Muscle of leg (tissue), 16 donors: ENCODE measurements at places on chromosomes 2 and 18. TPM values are rescaled to one million over a fixed set of nuclear protein-coding genes. Genes with fewer than 3 reads are reported as not detected.

The GPR35 gene
- total RNA-seq, result 1.1 TPM

The TAF1B gene
- total RNA-seq, result 12.9 TPM

The RTP5 gene
- total RNA-seq, result not detected

The PIEZO2 gene
- total RNA-seq, result 47.2 TPM

The SERPINB13 gene
- total RNA-seq, result not detected

The HS6ST1 gene
- total RNA-seq, result 22.7 TPM

The CDK15 gene
- total RNA-seq, result 1.1 TPM

- no peak overlapping the region for H3K27ac ChIP-seq
- no peaks in the 10 kb centered on the region for H3K36me3 ChIP-seq
- no peaks in the 10 kb centered on the region for H3K27me3 ChIP-seq
- DNase-seq, result peak; percentile 86
- no peak overlapping the region for H3K4me3 ChIP-seq
Measured at GRCh38 chr18:40250236-40250635, 1704.8 kb upstream of the PIK3C3 start.

- peak overlapping the region; percentile 90 for H3K4me3 ChIP-seq
- peaks cover 7% of the 10 kb centered on the region for H3K36me3 ChIP-seq
- no peaks in the 10 kb centered on the region for H3K27me3 ChIP-seq
- peak; percentile 61 for DNase-seq
- peak overlapping the region; percentile 81 for H3K27ac ChIP-seq
- peaks cover 11% of the 10 kb centered on the region for H3K4me1 ChIP-seq
Measured at GRCh38 chr2:174682007-174682577, 82.2 kb downstream of the CHRNA1 start.

- H3K4me3 ChIP-seq, result no peak overlapping the region
- peaks cover 4% of the 10 kb centered on the region for H3K4me1 ChIP-seq
- peaks cover 43% of the 10 kb centered on the region for H3K27me3 ChIP-seq
- DNase-seq, result no peak
Measured at GRCh38 chr2:29278966-29279365, 163.8 kb downstream of the CLIP4 start.

DNA sequence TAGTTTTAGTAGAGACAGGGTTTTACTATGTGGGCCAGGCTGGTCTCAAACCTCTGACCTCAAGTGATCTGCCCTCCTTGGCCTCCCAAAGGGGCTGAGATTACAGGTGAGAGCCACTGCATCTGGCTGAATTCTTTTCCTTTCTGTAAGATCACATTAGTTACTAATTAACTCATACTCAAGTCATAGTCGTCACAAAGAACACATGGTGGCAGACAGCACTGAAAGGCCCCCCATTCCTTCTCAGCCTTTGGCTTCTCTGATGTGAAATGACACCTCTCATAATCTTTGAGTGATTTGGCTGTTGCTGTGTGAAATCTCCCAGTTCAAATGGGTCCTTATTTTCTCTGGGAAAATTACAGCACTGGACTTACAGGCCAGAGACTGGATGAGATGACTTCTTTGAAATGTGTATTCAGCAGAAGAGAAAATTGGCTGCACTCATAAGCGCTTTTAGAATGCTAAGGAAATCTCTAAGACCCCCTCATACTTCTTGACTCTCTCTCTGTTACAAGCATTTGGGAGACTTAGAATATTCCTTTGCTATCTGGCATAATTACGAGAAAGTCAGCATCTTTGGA, 764.8 kb downstream of the RNF144A start:
- no peak overlapping the region for H3K4me3 ChIP-seq
- no peaks in the 10 kb centered on the region for H3K27me3 ChIP-seq
- H3K27ac ChIP-seq, result no peak overlapping the region
- no peaks in the 10 kb centered on the region for H3K36me3 ChIP-seq
- H3K4me1 ChIP-seq, result no peaks in the 10 kb centered on the region

DNA sequence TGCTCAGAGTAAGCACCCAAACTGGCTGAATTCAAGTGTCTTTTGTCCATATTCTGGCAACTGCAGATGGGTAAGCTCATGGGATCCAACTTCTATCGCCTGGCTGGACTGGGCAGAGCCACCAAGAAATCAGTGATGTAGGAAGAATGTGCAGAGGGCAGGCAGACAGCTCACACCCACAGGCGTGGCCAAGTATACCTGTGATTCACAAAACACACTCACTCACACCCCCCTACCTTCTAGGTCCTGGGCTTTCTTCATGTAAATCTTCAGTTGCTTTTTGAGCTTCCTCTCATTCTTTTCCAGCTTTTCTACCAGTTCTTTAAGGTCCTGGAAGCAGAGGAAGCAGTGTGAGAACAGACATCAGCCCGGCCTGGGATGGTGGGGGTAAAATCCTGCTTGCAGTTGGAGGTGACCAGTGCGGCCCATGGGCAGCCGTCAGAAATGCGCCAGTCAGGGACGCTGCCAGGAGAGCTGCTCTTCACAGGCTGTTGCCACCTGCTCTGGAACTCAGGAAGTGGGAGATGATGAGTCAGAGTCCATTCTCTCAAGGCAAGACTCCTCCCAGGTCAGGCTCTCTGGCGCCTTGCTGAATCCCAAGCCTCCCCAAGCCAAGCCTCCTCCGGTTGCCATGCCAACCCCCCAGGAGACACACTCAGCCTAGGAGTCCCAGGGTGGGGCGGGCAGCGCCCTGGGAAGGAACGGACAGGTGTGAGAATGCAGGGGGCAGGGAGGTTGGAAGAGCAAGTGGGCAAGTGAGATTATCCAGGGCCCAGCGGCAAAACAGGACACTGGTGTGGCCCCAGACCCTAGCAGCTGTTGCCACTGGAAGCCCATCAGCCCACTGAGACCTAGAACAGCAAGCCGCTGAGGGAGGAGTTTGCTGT, 36.2 kb upstream of the ACAA2 start:
- H3K4me3 ChIP-seq, result no peak overlapping the region
- H3K27me3 ChIP-seq, result no peaks in the 10 kb centered on the region
- H3K36me3 ChIP-seq, result no peaks in the 10 kb centered on the region
- no peak overlapping the region for H3K27ac ChIP-seq

- H3K36me3 ChIP-seq, result no peaks in the 10 kb centered on the region
- no peaks in the 10 kb centered on the region for H3K27me3 ChIP-seq
- DNase-seq, result no peak
- H3K4me1 ChIP-seq, result no peaks in the 10 kb centered on the region
Measured at GRCh38 chr2:227376656-227377396, 2.3 kb downstream of the TM4SF20 start.

- H3K4me1 ChIP-seq, result peaks cover 48% of the 10 kb centered on the region
- H3K27me3 ChIP-seq, result no peaks in the 10 kb centered on the region
- peak; percentile 91 for DNase-seq
- no peak overlapping the region for H3K4me3 ChIP-seq
- no peaks in the 10 kb centered on the region for H3K36me3 ChIP-seq
Measured at GRCh38 chr18:7608781-7609201, 41.7 kb downstream of the PTPRM start.

DNA sequence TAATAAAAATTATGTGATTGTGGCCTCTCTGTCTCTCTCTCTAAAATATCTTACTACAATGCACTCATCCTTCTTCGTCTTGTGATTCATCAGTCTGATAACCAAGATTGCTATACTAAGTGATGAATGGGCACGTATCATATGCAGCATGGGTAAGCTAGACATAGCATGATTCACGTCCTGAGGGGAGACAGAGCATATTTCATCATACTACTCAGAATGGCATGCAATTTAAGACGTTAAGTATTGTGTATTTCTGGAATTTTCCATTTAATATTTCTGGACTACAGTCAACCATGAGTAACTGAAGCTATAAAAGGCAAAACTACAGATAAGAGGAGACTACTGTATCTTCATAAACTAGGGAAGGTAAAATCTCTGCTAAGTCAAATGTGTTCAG, 97.0 kb upstream of the CD226 start:
- H3K27me3 ChIP-seq, result no peaks in the 10 kb centered on the region
- H3K36me3 ChIP-seq, result no peaks in the 10 kb centered on the region
- H3K4me3 ChIP-seq, result no peak overlapping the region
- peak; percentile 8 for DNase-seq

DNA sequence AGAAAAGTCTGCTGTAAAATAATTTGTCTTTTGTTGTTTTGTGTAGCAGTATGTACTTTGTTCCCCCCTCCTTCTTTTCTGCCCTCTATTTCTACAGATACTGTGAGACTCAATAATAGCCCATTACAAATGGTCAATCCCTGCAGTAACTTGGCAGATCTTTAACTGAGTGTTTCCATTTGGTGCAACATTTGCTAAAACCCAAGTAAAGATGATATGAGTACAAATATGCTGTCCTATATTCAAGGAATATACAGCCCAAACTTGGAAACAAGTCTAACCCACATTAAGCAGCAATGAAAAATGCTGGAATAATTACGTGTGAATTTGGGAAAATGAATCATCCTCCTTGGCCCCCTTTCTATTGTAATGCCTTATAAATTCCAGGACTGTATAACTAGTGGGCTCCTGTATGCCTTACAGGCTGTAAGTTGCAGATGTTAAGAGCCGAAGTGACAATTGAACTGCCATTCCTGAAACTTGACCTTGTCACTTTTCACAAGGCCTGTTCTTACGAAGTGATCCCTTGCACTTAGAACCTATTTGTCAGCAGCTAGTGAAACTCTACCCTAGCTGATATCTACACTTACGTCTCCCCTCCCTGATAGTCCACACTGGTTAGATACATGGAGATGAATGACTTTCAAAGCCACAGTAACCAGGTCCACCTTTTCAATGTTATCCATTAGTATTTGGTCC, 104.9 kb downstream of the IRS1 start:
- no peaks in the 10 kb centered on the region for H3K36me3 ChIP-seq
- peaks cover 17% of the 10 kb centered on the region for H3K4me1 ChIP-seq
- no peak overlapping the region for H3K4me3 ChIP-seq

DNA sequence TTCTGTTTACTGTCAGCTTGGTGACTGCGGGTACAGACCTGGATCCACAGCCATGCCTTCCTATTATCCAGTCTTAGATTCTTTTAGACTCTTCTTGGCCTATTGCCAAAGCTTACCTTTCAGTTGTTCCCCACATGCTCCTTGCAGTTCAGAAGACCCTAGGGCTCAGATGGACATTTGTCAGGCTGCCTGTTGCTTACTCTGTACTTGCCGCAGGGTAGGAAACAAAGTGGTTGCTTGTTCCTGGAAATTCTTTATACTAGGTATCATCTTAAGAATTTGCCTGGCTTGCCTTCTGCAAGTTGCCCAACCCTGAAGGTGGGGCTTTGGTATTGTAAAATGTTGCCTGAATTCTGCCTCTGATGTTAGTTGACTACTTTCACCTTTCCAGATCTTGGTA, 24.4 kb downstream of the CD28 start:
- H3K27me3 ChIP-seq, result no peaks in the 10 kb centered on the region
- H3K4me1 ChIP-seq, result peaks cover 19% of the 10 kb centered on the region
- DNase-seq, result no peak
- no peak overlapping the region for H3K4me3 ChIP-seq
- H3K36me3 ChIP-seq, result no peaks in the 10 kb centered on the region

DNA sequence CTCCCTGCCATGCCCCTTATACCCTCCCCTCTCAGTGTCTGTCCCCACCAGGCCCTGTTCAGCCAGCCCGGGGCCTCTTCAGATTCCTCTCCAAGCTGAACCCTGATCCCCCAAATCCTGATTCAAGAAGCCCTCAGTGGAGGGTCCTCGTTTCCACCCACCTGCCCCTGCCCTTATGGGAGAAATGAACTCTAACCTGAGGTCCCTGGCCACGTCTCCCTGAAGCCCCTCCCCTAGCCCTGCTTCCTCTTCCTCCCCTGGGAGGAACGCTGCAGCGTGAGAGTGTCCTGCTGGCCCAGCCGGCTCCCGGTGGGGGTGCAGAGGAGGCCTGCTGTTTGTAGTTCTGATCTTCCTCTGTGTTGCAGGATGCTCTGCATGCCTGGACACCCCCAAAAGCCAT, 56.7 kb upstream of the GLI2 start:
- H3K36me3 ChIP-seq, result no peaks in the 10 kb centered on the region
- peaks cover 20% of the 10 kb centered on the region for H3K4me1 ChIP-seq
- DNase-seq, result no peak
- no peak overlapping the region for H3K4me3 ChIP-seq
- H3K27me3 ChIP-seq, result peaks cover 33% of the 10 kb centered on the region
- H3K27ac ChIP-seq, result no peak overlapping the region

DNA sequence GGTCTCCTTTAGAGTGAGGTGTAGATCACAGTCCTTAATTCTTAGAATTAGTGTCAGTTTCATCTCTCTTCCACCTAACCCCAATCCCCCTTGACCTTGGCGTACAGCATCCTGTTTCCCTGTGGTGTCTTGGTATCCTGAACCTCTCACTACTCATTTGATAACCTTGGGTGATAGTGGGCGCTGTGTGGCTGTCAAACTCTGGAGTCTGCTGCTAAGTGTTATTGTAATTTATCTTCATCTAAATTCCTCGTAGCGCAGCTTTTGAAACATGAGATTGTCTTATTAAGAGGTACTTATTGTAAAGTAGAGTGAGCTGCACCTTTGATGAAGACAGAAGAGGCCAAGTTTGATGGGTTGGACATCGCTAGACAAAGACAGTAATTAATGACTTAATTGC, 222.6 kb upstream of the SPRED2 start:
- H3K27ac ChIP-seq, result no peak overlapping the region
- peaks cover 8% of the 10 kb centered on the region for H3K4me1 ChIP-seq
- H3K36me3 ChIP-seq, result no peaks in the 10 kb centered on the region
- H3K27me3 ChIP-seq, result no peaks in the 10 kb centered on the region
- no peak for DNase-seq
- no peak overlapping the region for H3K4me3 ChIP-seq
